Dorsolateral prefrontal cortex (tissue), 122 donors: ENCODE measurements at places on chromosomes 4 and X.

- no peak for DNase-seq
Measured at GRCh38 chr4:78517050-78517652, 34.4 kb upstream of the ANXA3 start.

DNA sequence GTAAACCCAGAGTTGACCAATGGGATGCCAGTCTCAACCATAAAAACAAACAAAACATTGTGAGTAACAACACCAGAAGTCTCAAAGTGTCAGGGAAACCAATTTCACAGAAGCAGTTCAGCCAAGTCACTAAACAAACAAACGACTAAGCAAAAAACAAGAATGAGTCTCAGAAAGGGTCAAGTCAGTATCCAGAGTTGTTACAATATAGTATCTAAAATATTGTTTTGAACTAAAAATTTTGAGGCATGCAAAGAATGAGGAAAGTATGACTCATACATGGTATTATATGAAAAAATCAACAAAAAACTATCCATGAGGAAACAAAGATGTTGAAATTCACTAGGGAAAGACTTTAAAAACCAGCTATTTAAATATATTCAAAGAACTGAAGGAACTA is 70.6 kb downstream of the AR start:
- DNase-seq, result no peak

- DNase-seq, result peak; percentile 53
Measured at GRCh38 chr4:86358257-86358656, 1.6 kb downstream of the MAPK10 start.

- DNase-seq, result no peak
Measured at GRCh38 chr4:57074744-57075143, 35.4 kb downstream of the IGFBP7 start.

DNA sequence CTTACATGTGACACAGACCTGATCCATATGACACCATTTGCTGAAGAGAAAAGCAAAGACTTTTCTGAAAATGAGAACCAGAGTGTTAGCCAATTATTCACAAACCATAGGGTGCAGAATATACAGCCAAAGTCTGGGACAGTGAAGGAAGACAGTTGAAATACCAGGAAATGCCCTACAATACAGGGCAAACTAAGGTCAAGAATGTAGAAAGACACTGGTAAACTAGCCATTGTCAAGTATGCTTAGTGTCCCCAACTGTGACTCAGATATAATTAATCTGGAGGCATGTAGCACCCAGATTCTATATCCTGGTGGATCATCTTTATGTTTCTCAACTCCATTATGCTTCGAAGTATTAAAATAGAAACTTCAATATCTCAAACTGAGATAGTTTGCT is 200.9 kb upstream of the FSTL5 start:
- DNase-seq, result no peak

GRCh38 chrX:48791063-48791820 is 4.9 kb downstream of the GATA1 start:
- no peak for DNase-seq
